Retina (tissue), 1 donor: ENCODE measurements at places on chromosomes 3 and 15.

GRCh38 chr15:42858999-42859789, 61.4 kb downstream of the TTBK2 start:
- no peak for DNase-seq

DNA sequence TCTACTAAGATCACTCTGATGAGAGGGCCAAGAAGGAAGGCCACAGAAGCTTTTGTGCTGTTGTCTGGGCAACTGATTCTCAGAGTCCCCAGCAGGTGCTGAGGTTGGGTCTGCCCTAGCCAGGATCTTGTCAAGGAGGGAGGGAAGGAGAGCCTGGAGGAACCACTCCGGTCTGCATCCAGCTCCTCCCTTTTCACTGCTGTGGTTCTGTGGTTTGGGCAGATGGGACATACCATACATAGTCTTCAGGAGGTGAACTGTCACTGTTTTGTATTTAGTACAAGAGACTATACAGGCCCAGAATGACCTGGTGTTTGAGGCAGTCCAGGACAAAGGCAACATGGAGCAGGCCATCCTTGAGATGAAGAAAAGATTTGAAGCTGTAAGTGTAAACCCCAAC, 21.9 kb downstream of the C3orf62 start:
- DNase-seq: no peak

GRCh38 chr15:45129651-45130129, at the start of the genes DUOX1 and DUOXA1:
TSS of gene DUOX1 (plus strand) at chr15:45129994. CDS start at chr15:45131967, 1,973 bp downstream.
TSS of gene DUOXA1 (minus strand) at chr15:45129879. CDS start at chr15:45123014, 6,865 bp downstream.
- DNase-seq: no peak

- DNase-seq: no peak
Observed at GRCh38 chr3:151553888-151554287, 93.0 kb upstream of the IGSF10 start.

DNA sequence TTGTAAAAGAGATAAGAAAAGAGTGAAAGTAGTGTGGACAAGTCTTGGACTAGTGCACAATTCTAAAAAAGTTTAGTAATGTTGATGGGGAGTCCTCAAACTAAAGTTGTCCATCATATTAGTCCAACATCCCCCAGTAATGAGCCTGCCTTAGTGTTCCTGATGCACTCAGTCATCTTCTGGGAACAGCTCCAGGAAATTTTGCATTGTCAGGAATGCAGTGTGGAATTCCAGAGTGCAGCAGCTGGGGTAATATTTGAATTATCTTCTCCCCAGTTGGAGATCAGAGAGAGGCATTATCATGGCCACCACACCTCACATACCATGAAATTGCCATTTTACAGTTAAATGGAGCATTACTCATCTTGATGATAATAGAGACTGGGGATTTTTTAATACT, 528.8 kb upstream of the NAALADL2 start:
- DNase-seq: no peak

DNA sequence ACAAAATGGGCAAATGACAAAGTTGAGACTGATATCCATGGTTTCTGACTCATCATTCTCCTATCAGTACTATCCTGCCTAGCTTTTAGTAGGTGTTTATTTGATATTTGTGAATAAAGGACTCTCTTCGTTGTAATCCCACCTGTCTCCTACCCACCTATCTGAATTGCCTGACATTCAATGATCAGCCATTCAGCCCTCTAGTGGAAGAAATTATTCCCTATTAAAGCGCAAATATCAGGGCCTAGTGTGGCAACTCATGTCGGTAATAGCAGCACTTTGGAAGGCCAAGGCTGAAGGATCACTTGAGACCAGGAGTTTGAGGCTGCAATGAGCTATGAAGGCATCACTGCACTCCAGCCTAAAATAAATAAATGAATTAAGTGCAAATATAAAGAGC, 195.7 kb upstream of the SETMAR start:
- DNase-seq: no peak

- DNase-seq: no peak
Observed at GRCh38 chr3:139521816-139522215, 17.7 kb downstream of the RBP1 start.

DNA sequence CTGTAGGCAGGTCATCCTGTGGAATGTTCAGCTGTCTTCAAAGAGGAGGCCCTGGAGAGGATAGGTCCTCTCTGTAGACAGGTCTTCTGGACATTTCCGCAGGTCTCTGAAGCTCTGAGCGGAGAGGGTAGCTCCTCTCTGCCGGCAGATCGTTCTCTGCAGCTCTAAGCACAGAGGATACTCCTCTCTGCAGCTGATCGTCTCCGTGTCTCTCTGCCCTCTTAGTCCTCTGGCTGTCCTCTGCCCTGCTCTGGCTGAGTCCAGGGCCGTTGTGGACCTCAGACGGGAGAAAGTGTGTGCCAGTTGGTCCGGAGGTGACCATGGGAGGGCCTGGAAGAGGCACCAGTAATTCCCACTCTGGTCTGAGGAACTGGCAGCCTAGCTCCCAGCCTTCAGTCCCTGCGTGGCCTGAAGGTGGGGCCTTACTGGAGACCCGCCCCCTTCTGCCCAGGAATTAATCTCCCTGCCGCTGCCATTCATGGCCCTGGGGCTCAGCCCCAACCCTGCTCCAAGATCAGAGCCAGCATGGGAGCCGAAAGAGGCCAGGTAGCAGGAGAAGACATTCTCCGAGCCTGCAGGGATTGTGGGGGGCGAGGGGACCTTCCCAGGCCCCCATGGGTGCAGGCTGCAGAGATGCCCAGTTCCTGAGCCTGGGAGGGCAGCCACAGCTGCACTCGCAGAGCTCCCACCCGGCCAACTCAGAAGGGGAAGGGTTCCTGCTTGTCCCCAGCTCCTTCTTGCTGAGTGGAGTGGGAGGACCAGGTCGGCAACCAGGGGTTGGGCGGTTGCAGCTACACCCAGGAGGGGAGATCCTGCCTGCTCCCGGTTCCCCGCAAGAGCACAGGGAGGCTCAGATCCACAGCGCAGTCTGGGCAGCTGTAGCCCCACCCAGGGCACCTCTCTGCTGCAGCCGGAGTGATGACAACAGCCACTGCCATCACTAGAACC, 488.7 kb downstream of the RSL24D1 start:
- no peak for DNase-seq

DNA sequence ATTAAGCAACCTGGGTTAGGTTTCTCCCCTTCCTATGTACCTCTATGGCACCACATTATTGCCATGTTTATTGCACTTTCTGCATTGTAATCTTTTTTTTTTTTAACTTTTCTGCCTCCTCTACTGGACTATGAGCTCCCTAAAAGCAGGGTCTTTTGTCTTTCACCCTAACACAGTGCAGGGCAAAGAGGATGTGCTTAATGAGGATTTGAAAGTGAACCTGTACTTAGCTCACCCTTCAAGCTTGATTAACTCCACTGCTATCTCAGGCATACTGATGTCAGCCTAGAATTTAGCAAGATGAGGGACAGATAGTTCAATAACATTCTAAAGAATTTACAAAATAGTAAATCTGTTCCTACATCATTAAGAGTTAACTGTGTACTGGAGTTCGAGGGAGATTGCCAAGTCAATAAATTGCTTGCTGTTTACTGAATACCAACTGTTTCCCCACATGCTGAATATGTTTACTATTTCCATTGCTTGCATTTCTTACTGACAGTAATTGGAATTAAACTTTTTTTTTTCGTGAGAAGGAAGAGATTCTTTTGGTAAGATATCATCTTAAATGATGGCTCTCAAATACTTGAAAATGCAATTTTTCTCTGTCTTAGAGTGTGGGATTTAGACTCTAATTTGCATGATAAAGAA, 15.7 kb upstream of the PPARG start:
- no peak for DNase-seq

DNA sequence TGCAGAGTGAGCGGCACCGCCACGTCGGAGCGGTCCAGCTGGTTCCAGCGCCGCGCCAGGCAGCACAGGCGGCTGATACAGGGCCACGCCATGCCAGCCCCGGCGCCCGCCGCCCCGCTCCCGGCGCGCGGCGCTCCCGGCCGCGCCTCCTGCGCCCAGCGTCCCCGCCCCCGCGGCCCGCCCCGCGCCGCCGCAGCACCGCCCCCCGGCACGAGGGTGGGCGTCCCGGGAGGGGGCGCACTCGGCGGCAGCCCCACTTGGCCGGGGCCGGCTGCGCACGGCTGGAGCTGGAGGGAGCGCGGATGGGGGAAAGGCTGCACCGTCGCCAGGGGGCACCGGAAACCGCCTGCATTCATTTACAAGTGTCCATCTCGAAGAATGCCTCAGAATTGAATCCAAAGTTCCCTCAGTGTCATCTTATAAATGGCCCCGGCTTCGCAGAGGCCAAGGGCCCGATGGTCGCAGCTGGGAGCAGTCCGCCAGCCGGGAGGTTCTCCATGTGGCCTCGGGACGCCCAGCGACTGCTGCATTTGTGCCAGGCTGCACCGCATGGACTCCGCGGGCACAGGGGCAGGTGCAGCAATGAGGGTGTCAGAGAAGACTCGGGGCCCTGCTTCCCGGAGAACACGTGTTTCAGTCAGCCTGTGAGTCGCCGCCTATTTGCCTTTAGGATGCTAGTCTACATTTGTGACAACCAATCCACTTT, at the start of gene MAP6D1:
TSS of gene MAP6D1 (minus strand) at position 122 of the 706 bp plus-strand sequence. CDS start at position 92, 30 bp downstream.
- DNase-seq: peak; percentile 82

- no peak for DNase-seq
Observed at GRCh38 chr3:67493808-67494207, 160.6 kb downstream of the SUCLG2 start.

DNA sequence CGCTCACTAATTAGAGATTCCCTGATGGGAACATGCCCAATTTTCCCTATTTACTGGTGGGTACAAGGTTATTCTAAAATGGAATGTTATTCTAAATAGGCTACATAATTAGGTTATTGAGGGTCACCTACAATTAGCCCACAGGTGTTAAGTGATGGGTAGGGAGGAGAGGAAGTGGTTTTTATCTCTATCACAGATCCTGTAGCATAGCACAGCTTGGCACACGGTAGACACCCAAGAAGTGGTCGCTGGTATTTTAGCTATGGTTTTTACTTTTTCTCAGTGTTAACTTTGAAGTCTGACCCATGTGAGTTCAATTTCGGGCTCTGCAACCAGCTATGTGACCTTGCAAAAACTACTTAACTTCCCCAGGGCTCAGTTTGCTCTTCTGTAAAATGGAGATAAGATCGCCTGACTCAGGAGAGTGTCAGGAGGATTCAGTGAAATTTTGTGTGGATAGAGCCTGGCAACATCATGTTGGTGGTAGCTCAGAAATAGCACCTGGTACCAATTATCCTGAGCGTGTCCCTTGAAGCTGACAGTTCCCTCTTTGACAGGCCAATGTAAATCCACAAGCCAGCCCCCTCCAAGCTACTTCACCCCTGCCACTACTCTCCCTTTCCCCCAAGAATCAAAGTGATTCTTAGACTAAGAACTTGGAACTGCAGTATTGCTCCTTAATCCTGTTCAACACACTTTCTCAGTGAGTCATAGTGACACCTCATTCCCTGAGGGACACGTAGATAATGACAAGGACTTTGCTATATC, 8.7 kb upstream of the LMCD1 start:
- no peak for DNase-seq

DNA sequence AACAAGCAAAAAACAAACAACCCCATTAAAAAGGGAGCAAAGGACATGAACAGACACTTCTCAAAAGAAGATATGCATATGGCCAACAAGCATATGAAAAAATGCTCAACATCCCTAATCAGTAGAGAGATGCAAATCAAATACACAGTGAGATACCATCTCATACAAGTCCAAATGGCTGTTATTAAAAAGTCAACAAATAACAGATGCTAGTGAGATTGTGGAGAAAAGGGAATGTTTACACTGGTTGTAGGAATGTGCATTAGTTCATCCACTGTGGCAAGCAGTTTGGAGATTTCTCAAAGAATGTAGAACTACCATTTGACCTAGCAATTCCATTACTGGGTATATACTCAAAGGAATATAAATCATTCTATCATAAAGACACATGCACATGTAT, 44.5 kb downstream of the RIOX2 start:
- no peak for DNase-seq

GRCh38 chr3:46955801-46956259, 20.7 kb downstream of the CCDC12 start:
- no peak for DNase-seq

GRCh38 chr3:170980399-170980798, 46.1 kb downstream of the SLC2A2 start:
- DNase-seq: no peak

GRCh38 chr15:95410757-95411156, 919.7 kb upstream of the NR2F2 start:
- no peak for DNase-seq

DNA sequence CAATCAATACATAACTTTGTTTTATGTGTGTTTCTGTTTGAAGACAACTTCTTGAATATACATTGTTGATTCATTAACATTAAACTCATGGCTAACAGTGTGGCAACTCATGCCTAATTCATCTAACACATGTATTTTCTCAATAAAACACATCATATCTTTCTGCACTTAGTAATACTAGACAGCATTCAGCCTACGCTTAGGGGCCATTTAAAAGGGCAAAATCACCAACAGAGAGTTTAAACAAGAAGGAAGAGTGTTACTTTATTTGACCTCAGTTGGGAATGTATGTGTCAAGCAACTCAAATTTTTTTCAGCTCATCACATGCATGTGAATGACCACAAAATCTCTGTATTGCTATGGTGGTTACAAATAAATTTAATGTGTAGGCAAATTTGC, 128.8 kb upstream of the AADACL2 start:
- no peak for DNase-seq
